Stimulated activated CD8-positive, alpha-beta memory T cell treated with anti-CD3 and anti-CD28 coated beads, Interleukin-4, amount 100 ng/mL, for 1 hour (primary cell): ENCODE measurements at places on chromosomes 5 and 9.
A peak's percentile ranks its signal among the peaks of the same experiment; 100 is the strongest.

- DNase-seq, result no peak
These were observed 90.8 kb downstream of the NMUR2 start for GRCh38 chr5:152314196-152314829.

GRCh38 chr5:96483878-96484277, 50.8 kb upstream of the PCSK1 start:
- no peak for DNase-seq

GRCh38 chr5:135951257-135951656, 3.5 kb downstream of the LECT2 start:
- DNase-seq, result no peak

- DNase-seq, result no peak
These were observed 37.1 kb upstream of the KCNMB1 start for GRCh38 chr5:170426149-170426767.

- DNase-seq, result no peak
These were observed 126.1 kb downstream of the SNX18 start for GRCh38 chr5:54643685-54644106.

DNA sequence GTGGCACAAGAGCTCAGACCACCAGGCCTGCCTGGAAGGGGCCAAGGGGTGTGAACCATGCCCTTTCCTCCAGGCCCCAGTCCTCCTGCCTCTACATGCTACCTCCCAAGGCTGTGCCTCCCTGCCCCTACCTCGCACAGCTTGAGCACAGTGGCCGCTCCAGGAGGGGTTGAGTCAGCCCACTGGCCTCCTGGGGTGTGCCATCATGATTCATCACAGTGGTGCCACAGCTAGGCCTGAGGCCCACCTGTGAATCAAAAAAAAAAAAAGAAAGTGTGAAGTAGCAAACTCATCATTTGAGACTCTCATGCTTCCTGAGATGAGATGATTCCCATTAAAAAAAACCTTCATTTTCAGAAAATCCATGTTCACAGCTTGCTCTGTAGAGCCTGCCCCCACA, 240.5 kb downstream of the HSPA4 start:
- no peak for DNase-seq

- no peak for DNase-seq
These were observed 480.2 kb downstream of the CAAP1 start for GRCh38 chr9:26412446-26412845.

DNA sequence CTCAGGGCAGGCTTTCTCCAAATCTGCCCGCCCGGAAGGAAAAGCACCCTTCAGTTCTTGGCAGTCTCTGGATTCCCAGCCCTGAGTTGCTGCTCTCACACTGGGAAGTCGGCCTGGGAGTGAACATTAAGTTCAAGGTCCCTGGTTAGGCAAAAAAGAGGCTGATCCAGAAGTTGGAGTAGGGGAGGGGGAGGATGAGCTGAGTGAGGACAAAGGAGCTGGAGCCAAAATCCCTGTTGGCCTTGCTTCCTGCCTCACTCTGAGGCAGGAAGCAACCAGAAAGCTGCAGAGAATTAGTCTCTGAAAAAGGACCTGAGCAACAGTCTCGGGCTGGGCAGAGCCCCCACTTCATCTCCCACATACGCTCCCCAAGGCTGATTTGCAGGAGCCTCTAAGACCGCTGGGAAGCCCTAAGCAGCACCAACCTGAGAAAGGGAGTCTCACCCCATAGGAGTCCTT, 15.0 kb upstream of the RPS14 start:
- no peak for DNase-seq

GRCh38 chr5:137954131-137954879, 65.0 kb downstream of the PKD2L2 start:
- DNase-seq, result no peak

- DNase-seq, result no peak
These were observed 32.8 kb downstream of the FNIP1 start for GRCh38 chr5:131763968-131764367.

GRCh38 chr5:24720743-24721142, 76.0 kb upstream of the CDH10 start:
- DNase-seq, result no peak

DNA sequence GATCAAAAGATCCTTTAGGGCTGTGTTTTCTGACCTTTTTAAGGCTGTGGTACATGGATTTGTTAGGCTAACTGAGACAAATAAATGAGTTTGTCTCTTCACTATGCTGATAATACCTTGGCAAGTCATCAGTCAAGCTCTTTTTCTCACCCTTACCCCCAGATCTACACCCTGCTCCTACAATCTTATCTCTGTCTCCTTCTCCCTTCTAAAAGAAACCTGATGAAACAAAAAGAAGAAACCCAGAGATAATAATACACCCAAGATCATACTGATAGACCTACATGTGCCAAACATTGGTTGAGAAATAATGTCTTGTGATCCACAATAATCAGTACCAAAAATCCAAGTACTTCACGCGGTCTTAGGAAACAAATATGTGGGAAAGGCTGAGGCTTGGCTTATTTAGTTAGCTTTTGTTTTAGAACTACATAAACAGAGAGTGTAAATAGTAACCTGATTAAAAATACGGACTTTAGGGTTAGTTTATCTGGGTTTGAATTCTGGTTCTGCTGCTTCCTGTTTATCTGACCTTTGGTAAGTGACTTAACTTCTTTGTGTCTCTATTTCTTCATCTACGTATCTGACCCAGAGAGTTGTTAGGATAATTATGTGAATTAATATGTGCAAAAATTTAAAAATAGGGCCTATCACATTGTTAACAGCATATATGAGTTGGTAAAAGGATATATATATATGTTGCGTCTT, 24.8 kb upstream of the PDCD1LG2 start:
- DNase-seq, result no peak

GRCh38 chr9:38708759-38709158, 11.2 kb downstream of the FAM240B start:
- no peak for DNase-seq

DNA sequence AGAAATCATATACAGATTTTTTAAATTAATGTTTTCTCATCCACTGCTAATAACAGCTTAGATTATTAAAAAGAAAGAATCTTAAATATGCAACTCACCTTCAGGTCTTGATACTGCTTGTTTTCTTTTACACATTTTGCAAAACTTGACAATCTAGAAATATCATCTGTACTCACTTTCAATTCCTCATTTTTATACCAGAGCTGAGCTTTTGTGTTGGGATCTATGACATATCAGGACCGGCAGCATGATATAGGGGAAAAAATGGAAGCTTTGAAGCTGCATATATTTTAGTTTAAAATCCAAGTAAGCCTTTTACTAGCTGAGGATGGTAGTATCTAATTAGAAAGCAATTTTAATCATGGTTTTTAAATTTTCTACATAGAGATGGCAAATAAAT, 75.7 kb upstream of the SMARCA2 start:
- no peak for DNase-seq

DNA sequence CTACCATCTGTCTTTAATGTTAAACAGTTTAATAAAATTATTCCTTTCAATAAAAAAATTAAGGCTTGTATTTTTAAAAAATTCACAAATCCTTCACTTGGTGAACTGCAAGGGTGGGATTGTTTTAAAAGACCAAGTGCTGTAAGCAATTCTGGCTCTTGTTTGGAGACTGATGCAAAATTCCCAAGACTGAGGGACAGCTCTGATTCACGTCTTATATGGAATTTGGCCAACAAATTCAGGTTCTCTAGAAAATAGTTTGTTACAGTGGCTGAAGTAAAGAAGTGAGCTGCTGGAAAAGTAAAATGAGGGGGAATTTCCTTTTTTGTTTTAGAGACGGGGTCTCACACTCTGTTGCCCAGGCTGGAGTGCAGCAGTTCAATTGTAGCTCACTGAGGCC, 58.3 kb downstream of the PRELID2 start:
- no peak for DNase-seq

- DNase-seq, result no peak
These were observed 10.7 kb upstream of the TOR4A start for GRCh38 chr9:137266585-137267453.

- DNase-seq, result no peak
These were observed 77.3 kb downstream of the AMBP start for GRCh38 chr9:114000671-114001409.

- no peak for DNase-seq
These were observed 17.5 kb downstream of the RAI14 start for GRCh38 chr5:34673463-34674125.

- DNase-seq, result peak; percentile 64
These were observed at the start of gene HDHD3 for GRCh38 chr9:113376634-113377567. Gene HDHD3 (minus strand): TSS chr9:113376986. CDS start chr9:113374354, 2,632 bp downstream.

DNA sequence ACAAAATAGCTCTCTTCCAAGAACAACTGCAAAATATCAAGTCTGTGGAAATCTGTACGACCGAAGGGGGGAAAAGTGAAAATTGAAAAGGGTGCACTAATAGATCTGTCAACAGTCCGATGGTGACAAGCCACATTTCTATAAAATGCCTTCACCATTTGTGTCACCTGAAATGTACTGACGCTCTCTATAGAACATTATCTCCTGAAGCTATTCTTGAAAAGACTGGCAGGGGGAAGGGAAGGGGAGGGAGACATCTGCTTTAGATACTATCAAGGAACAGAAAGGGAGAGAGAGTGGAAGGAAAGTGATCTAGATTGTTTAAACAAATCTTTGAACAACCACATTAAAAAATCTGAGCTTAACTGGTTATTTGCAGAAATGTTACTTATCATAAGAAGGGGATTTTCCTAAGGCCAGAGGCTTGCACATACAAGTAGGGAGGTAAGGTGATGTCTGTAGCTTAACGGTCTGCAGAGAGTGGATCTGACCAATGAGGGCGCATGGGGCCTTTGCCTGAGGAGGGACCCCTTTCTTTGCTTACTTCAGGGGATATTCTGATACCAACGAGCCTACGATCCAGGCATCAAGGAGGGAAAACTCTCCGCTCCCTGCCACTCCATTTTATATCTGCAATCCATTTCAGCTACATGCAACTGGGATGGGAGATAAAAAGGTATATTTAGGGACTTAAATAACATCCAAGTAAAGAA, 92.1 kb downstream of the CRB2 start:
- DNase-seq, result no peak

DNA sequence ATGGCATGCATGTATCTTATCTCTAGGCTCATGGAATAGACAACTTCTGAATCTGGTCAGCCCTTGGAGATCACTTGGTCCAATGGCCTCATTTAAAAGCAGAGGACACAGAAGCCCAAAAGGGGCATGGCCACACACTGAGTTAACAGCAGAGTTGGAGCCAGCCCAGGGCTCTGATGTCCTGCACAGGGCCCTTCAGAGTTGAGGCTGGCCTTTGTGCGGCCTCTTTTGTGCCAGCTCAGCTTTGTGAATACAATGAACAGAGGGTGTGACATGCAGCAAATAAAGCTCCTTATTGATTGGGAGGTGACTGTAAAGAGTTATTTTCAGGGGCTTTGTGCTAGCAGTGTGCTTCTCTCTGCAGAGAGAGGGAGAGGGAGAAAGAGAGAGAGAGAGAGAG, 150.1 kb upstream of the STK32A start:
- DNase-seq, result no peak

DNA sequence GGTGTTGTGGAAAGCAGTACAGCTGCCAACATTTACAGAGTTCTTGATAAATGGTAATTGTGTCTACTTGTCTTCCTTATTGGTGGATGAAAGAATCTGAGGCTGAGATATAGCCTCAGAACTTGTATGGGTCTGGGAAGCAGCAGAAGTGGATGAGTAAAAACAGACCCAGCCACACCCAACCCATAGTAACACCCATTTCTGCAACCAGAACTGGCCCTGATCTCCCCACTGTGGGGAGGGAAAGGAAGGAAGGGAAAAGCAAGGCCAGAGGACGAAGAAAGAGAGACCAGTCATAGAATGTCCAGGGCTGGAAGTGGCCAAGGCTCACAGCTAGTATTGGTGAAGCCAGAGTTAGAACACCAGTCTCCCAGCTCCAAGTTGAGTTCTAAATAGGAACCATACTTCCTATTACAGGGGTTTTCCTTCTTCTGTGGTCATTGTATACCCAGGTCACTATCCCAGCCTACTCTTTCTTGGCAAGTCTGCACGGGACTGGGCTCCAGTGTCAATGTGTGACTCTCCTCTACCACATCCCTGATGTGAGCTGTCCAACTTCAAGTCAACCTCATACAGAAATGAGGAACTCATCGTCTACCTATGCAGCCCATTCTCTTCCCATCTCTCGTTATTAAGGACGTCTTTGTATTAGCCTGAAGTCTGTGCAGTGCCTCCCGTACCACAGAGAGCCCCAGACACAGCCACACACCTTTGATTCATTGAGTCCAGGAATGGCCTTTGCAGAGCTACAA, 35.9 kb downstream of the ITK start:
- no peak for DNase-seq

DNA sequence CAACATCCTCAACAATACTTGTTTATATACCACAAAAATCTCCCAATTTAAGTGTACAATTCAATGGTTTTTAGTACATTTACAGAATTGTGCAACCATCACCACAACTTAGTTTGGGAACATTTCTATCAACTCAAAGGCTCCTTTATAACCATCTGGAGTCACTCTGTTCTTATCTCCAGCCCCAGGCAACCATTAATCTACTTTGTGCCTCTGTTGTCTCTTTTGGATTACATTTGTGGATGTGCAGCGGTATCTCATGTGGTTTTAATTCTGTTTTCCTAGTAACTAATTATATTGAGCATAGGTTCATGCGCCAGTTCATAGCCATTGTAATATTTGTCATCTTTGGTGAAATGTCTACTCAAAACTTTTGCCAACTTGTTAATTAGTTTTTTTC, 14.4 kb downstream of the ADAMTS19 start:
- no peak for DNase-seq

DNA sequence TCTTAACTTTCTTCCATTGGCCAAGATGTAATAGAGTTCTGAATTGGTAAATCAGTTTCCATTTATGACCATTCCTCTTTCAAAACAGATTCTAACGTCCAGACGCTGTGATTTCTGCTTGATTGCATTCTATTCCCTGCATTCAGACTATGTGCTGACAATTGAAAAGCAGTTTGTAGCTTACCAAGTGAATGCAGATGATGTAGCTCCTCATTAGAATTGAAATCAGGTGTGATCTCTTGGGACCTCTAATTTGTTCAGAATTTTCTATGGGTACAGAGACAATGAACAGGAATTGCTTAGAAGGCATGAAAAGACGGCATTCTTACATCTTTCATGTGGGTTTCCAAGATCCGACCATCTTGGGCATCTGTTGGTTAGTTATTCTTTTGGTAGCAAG, 191.9 kb downstream of the NTRK2 start:
- no peak for DNase-seq

- DNase-seq, result no peak
These were observed 12.0 kb downstream of the PRRX2 start for GRCh38 chr9:129677456-129677855.

- no peak for DNase-seq
These were observed 2.4 kb downstream of the CKMT2 start for GRCh38 chr5:81235287-81236072.

DNA sequence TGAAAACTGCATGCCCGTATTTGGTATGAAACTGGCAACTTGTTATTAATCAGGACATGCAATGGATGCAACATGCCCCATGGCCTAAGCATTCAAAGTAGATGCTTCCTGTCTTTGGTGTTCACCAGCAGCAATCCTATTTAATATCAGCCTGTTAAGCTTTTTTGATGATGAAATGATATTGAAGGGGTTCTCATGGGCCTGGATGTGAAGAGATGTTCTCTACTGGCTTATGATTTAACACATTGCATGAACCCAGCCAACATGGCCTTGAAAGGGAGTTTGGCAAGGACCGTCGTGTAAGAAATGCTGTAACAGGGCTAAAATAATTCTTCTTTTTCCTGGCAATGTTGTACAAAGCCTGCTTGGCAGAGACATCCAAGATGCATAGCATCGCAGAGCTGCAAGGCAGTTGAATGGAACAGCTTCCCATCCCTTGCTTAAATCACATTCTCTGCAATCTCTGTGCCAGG, 111.2 kb downstream of the SMARCA2 start:
- no peak for DNase-seq

- no peak for DNase-seq
These were observed 2.0 kb downstream of the S100Z start for GRCh38 chr5:76851728-76852369.

- peak; percentile 19 for DNase-seq
These were observed 2.0 kb downstream of the BRD3 start for GRCh38 chr9:134065612-134066419.
